Left hindlimb (tissue), 1 donor: ENCODE measurements at places on chromosomes 6 and 20.

- DNase-seq = peak; percentile 20
Observed at GRCh38 chr6:43765776-43766499, 4.1 kb upstream of the VEGFA start.

GRCh38 chr6:149454346-149454848 is 30.4 kb downstream of the ZC3H12D start:
- DNase-seq = peak; percentile 89

DNA sequence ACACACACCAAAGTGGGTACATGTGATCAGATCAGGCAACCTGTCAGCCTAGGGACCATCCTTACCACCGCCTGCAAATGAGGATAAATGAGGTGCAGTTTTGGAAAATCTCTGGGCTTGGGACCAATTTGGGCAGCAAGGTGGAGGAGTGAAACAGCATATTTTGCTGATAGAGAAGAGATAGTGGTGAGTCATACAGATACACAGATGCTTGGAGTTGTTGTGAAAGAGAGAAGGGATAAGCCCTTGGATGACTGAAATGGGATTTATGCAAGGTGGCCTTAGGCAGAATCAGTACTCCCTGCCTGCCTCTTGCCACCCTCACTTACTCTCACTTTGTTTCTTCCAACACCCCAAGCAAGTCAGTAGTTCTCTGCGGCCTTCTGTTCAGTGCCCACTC is 34.7 kb downstream of the BMP2 start:
- no peak for DNase-seq

DNA sequence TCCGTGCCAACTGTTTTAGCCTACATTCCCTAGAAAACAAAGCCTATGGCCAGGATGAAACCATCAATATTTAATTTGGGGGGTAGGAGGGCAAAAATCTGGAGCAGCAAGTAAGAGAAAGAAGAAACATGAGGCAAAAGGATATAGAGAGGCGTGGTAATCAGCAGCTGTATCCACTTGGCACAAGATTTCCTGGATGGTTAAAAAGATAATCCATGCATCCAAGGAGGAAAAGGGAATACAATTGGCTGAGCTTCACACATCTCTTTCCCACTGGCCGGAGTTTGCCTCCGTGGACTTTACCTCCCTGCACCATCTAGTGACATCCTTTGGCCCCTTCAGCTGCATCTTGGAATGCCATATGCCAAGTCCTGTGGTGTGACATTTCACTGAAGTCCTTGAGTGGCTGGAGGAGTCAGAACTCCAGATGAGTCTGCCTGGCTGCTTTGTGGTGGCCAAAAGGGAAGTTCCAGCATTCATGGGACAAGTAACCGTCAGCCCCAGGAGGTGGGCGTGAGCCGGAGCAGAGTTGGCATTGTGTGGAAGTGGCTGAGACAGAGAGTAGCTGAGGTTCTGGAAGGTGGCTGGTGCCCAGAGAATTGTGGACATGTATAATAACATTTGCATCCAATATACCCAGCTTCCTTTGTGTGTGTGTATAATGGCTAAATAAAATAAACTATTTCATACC is 13.7 kb upstream of the TMX4 start:
- DNase-seq = no peak

DNA sequence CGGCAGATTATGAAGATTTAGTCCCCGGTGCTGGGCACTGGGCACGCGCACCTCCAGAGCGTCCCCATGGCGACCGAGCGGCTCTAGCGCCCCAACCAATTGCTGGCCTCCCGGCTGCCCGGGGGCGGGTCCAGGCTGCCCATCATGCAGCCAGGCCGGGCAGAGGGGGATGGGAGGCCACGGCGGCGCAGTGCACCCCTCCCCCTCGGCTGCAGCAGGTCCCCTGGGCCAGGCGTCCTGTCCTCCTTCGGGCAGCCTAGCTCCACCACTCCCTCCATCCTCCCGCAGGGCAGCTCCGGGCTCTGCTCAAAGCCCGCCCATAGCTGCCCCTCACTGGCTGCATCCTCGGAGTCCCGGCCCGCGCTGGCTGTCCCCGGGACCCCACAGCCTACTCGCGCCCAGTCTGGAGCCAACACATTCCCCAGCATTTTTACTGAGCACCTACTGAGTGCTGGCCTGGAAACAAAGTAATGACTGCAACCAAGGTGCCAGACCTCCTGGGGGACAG is 99.4 kb downstream of the ASXL1 start:
- DNase-seq = peak; percentile 74

DNA sequence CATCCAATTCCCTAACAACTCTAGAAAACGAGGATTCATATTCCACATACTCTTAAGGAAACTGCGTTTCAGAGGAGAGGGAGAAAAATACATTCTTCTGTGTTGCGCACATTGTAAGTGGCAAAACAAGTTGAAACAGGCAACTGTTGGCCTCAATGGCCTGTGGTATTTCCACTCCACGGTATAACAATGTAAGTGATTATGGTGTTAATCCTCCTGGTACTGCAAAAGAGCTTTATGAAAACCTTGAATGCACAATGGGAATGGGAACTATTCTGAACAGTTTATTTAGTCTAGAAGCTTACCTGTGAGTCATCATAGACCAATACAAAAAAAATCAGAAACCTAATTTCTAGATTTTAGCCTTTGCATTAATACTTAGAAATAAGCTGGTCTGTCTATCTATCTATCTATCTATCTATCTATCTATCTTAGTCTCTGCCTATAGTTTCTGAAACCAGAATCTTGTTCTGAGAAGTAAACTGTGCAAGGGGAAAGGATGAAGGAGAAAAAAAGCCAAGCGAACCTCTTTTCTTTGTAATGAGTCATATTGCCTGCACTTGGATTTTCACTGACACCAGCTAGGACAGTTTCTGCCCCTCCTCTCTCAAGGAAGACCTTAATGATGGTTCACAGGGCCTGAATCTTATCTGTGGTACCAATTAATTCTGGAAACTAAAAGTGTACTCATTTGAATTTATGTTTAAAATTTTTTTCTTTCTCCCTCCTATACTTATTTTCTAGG is 101.5 kb downstream of the RNF144B start:
- no peak for DNase-seq

GRCh38 chr6:34486106-34486740 is 20.3 kb downstream of the PACSIN1 start:
- DNase-seq = no peak

DNA sequence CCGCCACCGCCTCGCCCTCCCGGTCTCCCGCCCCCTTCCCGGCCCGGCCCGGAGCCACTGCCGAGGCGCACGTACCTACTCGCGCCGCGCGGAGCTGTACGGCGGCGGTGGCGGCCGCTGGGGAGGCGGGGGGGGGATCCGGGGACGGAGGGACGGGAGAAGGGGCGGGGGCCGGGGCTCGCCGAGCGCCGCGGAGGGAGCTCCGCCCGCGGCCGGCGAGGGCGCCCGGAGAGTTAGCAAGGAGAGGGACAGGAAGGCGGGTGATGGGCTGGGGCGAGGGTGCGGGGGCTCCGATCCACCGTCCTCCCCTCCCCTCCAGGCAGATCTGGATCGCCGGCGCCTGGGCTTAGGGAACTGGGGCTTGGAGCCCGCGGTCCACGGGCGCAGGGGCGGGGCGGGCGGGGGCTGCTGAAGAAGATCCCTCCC is 548 bp upstream of the TMEM74B start:
- DNase-seq = no peak

GRCh38 chr6:358432-358831 is 33.1 kb upstream of the IRF4 start:
- DNase-seq = no peak

DNA sequence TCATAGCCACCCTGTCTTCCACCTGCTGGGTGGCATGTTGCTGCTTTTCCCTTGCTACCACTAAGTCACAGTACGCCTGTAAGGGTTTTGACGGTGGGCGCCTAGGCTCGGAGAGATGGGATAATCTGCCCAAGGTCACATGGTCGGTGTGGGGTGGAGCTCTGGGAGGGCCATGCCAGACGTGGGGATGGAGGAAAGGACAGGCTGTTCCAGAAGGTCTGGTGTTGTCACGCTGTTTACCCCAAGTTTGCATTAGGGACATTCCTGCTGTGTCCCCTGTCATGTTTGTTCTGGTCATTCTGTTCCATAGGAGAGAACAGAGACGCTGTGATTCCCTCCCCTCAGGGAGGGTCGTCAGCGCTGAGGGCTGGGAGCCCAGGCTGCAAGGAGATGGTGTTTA is 16.1 kb downstream of the IP6K3 start:
- DNase-seq = no peak

DNA sequence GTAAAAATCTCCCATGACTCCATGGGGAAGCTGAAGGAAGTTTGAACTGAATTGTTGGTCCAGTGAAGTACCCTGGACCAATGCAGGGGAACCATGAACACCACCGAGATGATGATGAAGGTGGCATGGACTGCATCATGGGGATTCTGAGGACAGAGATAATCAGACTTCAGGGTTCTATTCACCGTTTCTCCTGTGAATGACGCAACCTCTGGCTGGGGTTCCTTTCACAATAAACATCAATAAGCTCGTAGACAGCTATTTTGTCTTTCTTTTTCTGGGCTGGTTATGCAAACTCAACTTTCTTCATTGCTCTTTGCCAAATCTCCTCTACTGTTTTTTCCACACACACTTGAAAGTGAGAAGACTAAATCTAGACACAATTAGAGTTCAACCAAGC is 87.9 kb upstream of the NKX2-2 start:
- DNase-seq = no peak
